ENCODE measurements at places on chromosomes 6 and 20.

DNA sequence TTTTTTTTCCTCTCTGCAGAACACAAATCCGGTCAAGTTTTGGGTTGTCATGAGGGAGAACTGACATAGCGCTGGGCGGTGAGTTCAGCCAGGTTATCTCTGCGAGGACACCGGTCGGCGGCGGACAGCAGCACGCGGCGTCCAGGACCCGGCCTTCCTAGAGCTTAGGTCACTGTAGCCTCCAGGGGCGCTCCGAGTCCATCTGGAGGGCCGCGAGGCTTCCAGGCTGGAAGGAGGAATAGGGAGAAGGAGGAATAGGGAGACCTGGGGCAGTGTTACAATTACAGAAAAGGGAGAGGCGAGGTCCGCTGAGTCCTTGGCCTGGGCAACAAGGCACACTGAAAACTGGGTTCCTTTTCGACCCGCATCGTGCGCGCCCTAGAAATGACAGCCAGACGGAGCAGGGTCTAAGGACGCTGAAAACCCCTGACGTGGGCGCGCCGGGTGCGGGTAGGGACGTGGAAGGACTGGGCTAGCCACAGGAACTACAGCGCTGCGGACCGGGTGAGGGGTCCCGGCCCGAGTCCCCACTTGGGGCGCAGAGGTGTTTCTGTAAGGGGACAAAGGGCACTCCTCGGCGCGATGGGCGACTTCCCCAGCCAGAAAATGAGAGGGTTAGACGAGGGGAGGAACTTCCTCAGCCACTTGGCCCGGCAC, 536 bp upstream of the FNDC1 start:
- DNase-seq, result no peak
- H3K27ac ChIP-seq, result no peak overlapping the region
- H3K27me3 ChIP-seq, result peaks cover 79% of the 10 kb centered on the region
- no peak overlapping the region for H3K4me3 ChIP-seq

- H3K4me3 ChIP-seq, result peak overlapping the region; percentile 64
- H3K36me3 ChIP-seq, result peaks cover 43% of the 10 kb centered on the region
- no peaks in the 10 kb centered on the region for H3K27me3 ChIP-seq
- peak overlapping the region; percentile 80 for H3K27ac ChIP-seq
- H3K4me1 ChIP-seq, result peaks cover 29% of the 10 kb centered on the region
- DNase-seq, result no peak
Measured at GRCh38 chr6:155313602-155314091, 637 bp downstream of the TFB1M start.

DNA sequence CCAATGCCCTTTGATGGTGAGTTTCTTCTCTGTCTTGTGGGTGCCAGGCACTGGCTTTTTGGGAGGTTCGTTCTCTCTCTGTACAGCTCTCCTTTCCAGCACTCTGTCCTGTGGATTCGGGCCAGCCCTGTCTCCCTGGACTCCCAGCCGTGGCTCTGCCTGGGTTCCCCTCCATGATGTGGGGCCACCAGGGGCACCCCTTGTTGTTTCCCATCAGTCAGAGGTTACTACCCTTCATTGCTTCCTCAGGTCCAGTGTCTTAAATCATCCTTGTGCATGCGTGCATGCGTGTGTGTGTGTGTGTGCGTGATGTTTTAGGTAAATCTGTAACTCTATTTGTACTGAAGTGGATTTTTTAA, 40.5 kb downstream of the DYNLT1 start:
- peaks cover 59% of the 10 kb centered on the region for H3K36me3 ChIP-seq
- DNase-seq, result no peak
- H3K4me3 ChIP-seq, result no peak overlapping the region
- H3K4me1 ChIP-seq, result no peaks in the 10 kb centered on the region

DNA sequence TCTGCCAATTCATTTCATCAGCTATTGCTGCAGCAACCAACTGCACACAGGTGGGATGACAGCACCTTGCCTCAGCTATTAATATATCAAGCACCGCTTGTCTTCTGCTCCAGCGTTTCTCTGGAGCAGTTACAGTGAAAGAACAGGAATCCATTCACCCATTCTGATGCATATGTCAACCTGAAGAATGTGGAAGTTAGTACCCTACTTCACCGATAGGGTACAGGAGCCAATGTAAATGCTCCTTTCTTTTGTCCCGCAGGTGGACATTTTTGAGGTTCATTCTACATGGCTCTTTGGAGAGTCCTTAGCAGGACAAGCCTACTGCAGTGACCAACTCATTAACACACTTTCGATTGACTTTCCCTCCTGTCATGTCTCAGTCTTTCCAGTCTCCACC, 139.9 kb upstream of the PRND start:
- no peaks in the 10 kb centered on the region for H3K36me3 ChIP-seq
- H3K4me3 ChIP-seq, result no peak overlapping the region
- H3K27ac ChIP-seq, result no peak overlapping the region
- H3K4me1 ChIP-seq, result peaks cover 14% of the 10 kb centered on the region
- no peak for DNase-seq
- H3K27me3 ChIP-seq, result no peaks in the 10 kb centered on the region

GRCh38 chr6:141321493-141322347, 811.0 kb upstream of the GJE1 start:
- no peak overlapping the region for H3K27ac ChIP-seq
- no peaks in the 10 kb centered on the region for H3K27me3 ChIP-seq
- no peak for DNase-seq
- no peak overlapping the region for H3K4me3 ChIP-seq
- peaks cover 6% of the 10 kb centered on the region for H3K4me1 ChIP-seq

DNA sequence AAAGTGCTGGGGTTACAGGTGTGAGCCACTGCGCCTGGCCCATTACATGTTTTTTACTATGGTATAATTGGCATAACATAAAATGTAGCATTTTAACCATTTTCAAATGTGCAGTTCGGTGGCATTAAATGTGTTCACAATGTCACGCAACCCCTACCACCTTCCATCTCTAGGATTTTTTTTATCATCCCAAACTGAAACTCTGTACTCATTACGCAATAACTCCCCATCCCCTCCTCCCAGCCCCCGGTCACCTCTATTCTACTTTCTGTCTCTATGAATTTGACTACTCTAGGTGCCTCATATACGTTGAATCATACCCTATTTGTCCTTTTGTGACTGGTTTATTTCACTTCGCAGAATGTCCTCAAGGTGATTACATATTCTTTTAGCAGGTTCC, 233.1 kb upstream of the ARID1B start:
- no peaks in the 10 kb centered on the region for H3K27me3 ChIP-seq
- H3K4me3 ChIP-seq, result no peak overlapping the region
- no peak overlapping the region for H3K27ac ChIP-seq
- DNase-seq, result no peak

GRCh38 chr20:41133709-41134361, 3.5 kb upstream of the PLCG1 start:
- H3K4me3 ChIP-seq, result no peak overlapping the region
- peaks cover 9% of the 10 kb centered on the region for H3K4me1 ChIP-seq
- peaks cover 4% of the 10 kb centered on the region for H3K36me3 ChIP-seq
- DNase-seq, result peak; percentile 99

DNA sequence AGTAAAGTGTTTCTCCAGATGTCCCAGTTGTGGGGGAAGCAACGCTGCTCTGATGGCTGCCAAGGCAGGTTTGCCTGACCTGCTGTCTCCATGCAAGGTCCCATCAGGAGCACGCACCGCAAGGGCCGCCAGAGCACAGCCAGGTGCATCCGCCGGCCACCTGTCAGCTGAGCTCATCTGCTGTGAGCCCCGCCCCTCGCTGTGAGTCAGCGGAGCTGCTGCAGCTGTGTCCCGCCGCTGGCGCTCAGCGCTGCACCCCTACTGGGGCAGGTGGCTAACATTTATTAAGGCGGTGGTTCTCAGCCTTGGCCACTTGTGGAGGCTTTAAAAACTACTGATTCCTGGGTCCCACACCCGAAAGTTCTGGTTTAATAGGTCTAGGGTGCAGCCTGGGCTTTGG, 225.7 kb downstream of the UST start:
- H3K27me3 ChIP-seq, result no peaks in the 10 kb centered on the region
- no peaks in the 10 kb centered on the region for H3K36me3 ChIP-seq
- no peaks in the 10 kb centered on the region for H3K4me1 ChIP-seq
- H3K4me3 ChIP-seq, result no peak overlapping the region

GRCh38 chr6:11151488-11151887, 40.0 kb upstream of the ERVFRD-1 start:
- no peaks in the 10 kb centered on the region for H3K36me3 ChIP-seq
- DNase-seq, result no peak
- H3K4me1 ChIP-seq, result no peaks in the 10 kb centered on the region
- no peaks in the 10 kb centered on the region for H3K27me3 ChIP-seq
- H3K4me3 ChIP-seq, result no peak overlapping the region

GRCh38 chr6:106026748-106027715, 59.1 kb upstream of the PRDM1 start:
- H3K4me1 ChIP-seq, result no peaks in the 10 kb centered on the region
- DNase-seq, result no peak
- H3K27me3 ChIP-seq, result no peaks in the 10 kb centered on the region

DNA sequence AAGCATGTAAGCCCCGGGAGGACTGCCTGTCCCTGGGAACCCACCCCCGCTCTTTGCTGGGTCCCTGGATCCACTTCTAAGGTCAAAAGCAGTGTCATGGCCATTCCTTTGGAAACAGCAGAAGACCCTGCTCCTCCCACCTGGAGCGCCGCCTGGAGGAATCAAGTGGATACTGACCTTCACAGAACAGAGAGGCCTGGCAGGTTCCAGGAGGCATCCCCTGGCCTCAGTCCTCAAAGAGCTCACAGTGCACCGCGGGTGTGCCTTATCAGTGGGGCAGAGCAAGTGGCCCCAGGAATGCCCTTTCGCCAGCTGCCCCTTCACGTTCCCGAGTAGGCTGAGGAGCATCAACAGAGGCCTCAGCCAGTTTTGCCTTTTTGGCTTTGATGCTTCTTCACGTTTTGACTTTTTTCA, 11.1 kb upstream of the SLC4A11 start:
- no peaks in the 10 kb centered on the region for H3K27me3 ChIP-seq
- no peak for DNase-seq
- no peaks in the 10 kb centered on the region for H3K4me1 ChIP-seq
- no peak overlapping the region for H3K27ac ChIP-seq
- peaks cover 23% of the 10 kb centered on the region for H3K36me3 ChIP-seq

DNA sequence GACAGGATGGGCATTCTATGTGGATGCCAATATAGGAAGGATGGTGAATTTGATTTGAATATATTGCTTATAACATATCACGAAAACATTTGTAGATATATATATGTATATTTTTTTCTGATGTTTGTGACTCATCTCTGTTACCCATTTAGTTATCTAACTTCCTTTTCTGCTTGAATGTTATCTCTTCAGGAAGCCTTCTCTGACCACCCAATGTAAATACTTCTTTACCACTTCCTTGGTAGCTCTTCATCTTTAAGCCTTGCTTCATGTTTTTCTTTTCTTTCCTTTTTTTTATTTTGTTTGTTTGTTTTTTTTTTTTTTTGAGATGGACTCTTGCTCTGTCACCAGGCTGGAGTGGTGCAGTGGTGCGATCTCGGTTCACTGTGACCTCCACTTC, 260.5 kb upstream of the EPHA7 start:
- no peaks in the 10 kb centered on the region for H3K27me3 ChIP-seq
- H3K27ac ChIP-seq, result no peak overlapping the region
- no peak for DNase-seq
- H3K4me3 ChIP-seq, result no peak overlapping the region
- no peaks in the 10 kb centered on the region for H3K4me1 ChIP-seq

DNA sequence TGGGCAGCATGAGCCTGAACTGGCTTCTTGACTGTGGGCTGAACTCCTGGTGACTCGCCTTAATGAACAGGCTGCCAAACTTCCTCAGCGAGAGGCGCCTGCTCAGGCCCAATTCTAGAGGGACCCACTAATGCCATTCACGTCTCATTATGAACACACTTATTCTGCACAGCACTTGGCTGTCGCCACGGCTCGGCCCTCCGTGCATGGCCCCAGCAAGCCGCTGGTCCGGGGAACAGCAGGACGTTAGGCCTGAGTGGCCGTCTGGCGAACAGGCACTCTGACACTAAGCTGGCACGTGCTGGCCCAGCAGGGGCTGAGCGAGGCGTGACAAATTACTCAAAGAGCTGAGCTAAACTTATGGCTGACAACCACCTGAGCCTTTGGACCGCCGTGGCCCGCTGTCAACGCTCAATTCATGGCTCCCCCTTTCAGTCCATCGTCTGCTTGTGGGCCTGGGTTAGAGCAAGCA, 45.9 kb downstream of the INSM1 start:
- H3K36me3 ChIP-seq, result no peaks in the 10 kb centered on the region
- no peak overlapping the region for H3K4me3 ChIP-seq
- no peak for DNase-seq

GRCh38 chr6:138410048-138410735, 6.2 kb downstream of the HEBP2 start:
- DNase-seq, result no peak
- H3K27me3 ChIP-seq, result no peaks in the 10 kb centered on the region
- peaks cover 25% of the 10 kb centered on the region for H3K4me1 ChIP-seq
- H3K27ac ChIP-seq, result peak overlapping the region; percentile 72

DNA sequence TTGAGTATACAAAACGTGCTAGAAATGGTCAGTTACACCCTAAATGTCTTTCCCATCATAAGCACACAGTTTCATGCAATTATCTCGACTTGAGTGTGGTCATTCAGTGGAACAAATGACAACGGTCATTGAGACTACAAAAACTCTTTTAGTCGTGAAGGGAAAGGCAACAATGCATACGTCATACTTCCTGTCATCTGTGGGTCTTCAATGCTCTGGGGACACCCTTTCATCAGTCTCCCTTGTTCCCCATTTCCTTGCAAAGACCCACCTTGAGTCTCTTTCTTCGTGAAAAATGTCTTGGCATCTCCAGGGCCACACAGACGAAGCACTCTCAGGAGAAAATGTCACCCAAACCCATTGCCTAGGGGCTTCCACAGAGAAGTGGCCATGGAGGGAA, 238.5 kb downstream of the GMPR start:
- H3K4me3 ChIP-seq, result no peak overlapping the region
- no peaks in the 10 kb centered on the region for H3K36me3 ChIP-seq

GRCh38 chr20:62339647-62340062, 27.5 kb downstream of the LAMA5 start:
- H3K4me3 ChIP-seq, result no peak overlapping the region
- DNase-seq, result no peak
- no peak overlapping the region for H3K27ac ChIP-seq
- peaks cover 100% of the 10 kb centered on the region for H3K36me3 ChIP-seq

GRCh38 chr6:16949716-16950115, 152.1 kb upstream of the STMND1 start:
- no peak overlapping the region for H3K4me3 ChIP-seq
- no peaks in the 10 kb centered on the region for H3K36me3 ChIP-seq
- no peak overlapping the region for H3K27ac ChIP-seq
- DNase-seq, result no peak
- no peaks in the 10 kb centered on the region for H3K27me3 ChIP-seq

- no peaks in the 10 kb centered on the region for H3K27me3 ChIP-seq
- H3K4me1 ChIP-seq, result no peaks in the 10 kb centered on the region
- no peak for DNase-seq
- no peak overlapping the region for H3K27ac ChIP-seq
Measured at GRCh38 chr6:51384736-51385135, 566.1 kb downstream of the TFAP2B start.

DNA sequence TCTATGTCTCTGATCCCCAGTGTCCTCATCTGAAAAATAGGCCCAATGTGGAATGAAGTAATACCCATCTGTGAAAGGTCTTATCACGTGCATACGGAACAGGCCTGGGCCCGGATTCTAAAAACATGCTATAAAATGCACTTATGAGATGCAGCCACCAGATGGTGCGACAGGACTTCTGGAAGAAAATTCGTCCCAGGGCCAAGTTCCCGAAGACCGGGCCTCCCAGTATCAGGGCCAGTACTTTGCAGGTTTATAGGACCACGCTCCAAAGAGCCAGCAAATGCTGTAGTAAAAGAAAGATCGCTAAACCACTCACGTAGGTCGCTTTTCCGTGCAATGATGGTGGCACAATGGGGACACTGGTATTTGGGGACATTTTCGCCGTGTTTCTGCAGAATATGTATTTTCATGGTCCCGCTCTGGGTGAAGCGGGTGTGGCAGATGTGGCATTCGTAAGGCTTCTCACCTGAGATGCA, 10.6 kb downstream of the CTCFL start:
- peak; percentile 80 for DNase-seq
- peaks cover 15% of the 10 kb centered on the region for H3K27me3 ChIP-seq
- no peaks in the 10 kb centered on the region for H3K4me1 ChIP-seq
- H3K4me3 ChIP-seq, result no peak overlapping the region
- no peaks in the 10 kb centered on the region for H3K36me3 ChIP-seq
